ENCODE measurements at places on chromosomes 3 and 15.

GRCh38 chr15:84572231-84572630 lies 28.6 kb upstream of the ZSCAN2 start:
- no peak for DNase-seq

GRCh38 chr3:107612664-107613084 lies 89.9 kb downstream of the BBX start:
- no peak for DNase-seq

DNA sequence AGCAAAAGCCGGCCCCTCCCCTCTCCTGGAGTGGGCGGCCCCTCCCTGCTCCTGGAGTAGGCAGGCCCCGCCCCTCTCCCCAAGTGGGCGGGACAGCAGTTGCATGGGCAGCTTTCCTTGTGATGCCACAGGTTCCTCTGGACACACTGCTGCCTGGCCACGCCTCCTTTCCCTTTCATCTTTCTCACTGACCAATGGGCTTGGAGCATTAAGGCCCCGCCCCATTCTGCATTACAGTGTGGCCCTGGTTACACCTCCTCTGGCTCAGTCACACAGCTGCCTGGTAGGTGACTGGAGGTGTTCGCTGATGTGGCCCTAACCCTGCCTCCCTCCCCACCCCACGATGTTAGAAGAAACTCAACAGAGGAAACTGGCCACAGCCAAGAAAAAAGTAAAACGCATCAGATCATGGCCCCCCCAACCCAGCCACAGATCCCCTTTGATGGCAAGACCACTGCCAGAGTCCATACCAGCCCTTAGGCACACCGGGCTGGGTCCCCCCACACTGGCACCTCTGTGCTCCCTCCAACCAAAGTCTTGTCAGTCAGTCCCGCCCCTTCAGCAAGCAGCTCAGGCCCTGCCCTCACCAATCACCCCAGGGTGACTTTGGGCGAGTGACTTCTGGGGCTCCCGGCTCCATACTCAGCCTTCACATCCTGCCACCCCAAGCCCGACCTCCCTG lies 84.3 kb downstream of the ADAMTS7 start:
- DNase-seq = no peak

DNA sequence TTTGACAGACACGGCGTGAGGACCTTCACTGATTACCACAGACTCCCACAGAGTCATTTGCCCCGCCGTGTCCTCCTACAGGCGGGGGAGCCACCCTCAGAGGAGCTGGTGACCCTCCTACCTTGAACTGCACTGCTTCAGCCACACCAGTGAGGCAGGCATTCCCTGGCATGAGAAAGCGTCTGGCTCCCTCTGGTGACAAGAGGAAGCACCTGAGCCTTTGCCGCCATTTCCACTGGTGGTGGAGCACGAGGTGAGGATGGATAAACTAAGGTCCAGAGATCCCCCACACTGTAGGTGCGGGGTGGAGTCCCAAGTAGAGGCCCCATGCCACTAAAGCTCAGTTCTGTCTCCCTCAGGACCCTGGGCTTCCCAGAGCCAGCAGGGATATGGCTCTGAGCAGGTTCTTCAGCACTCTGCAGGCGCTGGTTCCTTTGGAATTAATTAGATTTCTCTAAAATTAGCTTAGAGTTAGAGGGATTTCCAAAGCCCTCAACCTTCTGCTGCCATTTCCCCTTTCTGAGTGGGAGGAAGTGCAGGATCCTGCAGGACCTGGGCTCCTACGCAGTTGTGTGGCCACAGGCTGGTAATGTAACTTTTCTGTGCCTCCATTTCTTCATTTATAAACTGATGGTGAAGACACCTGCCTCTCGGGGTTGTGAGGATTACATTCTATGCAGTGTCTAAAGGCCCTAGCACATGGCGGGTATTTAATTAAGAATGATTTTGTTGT lies 224.0 kb downstream of the SLCO3A1 start:
- DNase-seq = no peak

GRCh38 chr3:167489571-167489970 lies 15.7 kb upstream of the SERPINI2 start:
- DNase-seq = no peak

GRCh38 chr3:147418808-147419701 lies 9.9 kb downstream of the ZIC1 start:
- DNase-seq = no peak

DNA sequence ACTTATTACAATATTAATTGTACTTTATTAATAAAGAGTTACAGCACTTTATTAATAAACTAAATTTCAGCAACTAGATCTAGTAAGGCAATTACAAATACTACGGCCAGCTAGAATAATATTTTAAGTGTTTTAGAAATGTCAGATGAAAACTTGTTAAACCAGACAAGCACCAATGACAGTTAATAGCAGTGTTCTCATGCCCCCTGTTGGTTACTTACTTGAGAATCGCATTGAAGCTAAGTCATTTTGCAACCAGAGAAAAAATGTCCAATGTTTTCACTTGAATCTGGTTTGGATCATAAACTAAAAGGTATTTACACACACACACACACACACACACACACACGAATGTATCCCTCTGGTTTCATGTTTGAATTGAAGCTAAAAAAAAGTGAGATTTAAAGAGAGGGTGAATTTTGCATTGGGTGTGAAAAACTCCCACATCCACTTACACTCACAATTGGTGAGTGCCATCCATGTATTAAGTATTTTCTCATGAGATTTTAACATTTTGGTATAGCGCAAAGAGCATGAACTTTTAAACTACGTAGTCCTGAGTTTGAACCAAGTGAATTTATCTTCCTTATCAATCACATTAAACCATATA lies 347.7 kb downstream of the ZBBX start:
- DNase-seq = no peak

- no peak for DNase-seq
Observed at GRCh38 chr3:71591101-71591500, 7.6 kb upstream of the FOXP1 start.

DNA sequence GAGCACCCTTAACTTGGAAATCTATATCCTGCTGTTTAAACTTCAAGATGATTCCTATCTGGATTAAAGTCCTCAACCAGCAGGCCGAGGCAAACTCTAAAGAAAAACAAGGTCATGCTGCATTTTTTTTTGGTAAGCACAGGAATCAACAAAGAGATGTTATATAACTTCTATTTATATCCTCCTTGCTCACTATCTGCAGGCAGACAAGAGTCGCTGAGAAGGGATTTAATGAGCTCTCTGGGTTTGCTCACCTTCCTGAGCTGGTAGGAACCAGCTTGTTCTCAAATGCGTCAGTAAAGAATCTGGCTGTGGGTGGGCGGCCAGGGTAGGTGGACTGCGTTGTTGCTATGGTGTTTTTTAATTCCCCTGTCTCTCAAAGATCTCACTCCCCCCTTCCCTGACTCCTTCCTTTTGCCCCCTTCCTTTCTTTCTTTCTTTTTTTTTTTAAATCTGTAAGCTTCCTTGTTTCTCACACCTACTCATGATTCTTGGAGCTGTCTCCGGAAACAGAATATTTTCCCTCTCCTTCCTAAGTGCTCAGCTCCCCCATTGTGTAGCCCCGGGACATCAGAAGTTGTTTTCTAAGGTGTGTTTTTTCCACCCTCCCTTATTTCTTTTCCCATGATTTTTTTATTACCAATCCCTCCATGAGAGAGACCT lies 228.8 kb upstream of the BHLHE40 start:
- DNase-seq = no peak

Measured in esophagus squamous epithelium (tissue), 5 donors.